ENCODE measurements at places on chromosomes 1 and 21.

- DNase-seq = no peak
Observed at GRCh38 chr21:14482165-14482564, 64.0 kb downstream of the SAMSN1 start.

GRCh38 chr1:149986486-149987296 lies 23.8 kb downstream of the OTUD7B start:
- peak; percentile 68 for DNase-seq

GRCh38 chr1:229070168-229070567 lies 200.7 kb upstream of the RAB4A start:
- DNase-seq = peak; percentile 62

GRCh38 chr1:113185463-113186104 lies 112.6 kb downstream of the LRIG2 start:
- no peak for DNase-seq

- DNase-seq = no peak
Observed at GRCh38 chr1:97870589-97870988, 50.2 kb downstream of the DPYD start.

DNA sequence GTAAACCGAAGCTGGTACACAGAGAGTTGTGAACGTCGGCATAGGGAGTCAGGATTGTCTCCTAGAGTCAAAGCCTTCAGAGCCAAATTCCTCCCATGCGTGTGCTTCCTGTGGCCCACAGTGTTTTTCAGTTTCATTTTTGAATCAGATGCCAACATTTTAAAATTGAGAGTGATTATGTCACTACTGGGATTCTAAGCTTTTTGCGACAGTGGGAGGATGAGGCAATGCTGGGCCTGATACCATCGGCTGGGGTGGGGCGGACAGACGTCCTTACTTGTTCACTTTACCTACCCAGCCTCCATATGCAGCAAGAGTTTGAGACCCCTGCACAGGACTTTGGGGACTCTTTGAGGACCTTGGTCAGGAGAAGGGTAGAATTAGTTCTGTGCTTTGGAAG lies 1.3 kb upstream of the KLHDC7A start:
- no peak for DNase-seq

DNA sequence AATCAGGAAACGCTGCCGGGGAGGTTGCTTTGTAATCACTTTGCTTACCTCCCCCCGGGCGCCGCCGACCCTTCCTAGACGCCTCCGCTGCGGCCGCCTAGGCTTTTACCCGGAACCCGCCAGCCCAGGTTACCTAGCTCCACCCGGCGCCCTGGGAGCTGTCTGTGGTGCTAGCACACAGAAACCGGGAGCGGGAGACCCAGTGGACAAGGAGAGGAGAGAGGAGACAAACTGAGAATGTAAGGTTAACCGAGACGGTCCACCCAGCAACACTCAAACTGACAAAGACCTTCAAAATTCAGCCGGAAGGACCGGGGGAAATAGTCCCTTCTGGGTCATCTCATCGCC lies 9.8 kb downstream of the BARHL2 start:
- no peak for DNase-seq

- no peak for DNase-seq
Observed at GRCh38 chr1:155254714-155255242, 505 bp downstream of the ENTREP3 start.

All from foreskin melanocyte (primary cell).